ENCODE measurements at places on chromosomes 7 and 10.

DNA sequence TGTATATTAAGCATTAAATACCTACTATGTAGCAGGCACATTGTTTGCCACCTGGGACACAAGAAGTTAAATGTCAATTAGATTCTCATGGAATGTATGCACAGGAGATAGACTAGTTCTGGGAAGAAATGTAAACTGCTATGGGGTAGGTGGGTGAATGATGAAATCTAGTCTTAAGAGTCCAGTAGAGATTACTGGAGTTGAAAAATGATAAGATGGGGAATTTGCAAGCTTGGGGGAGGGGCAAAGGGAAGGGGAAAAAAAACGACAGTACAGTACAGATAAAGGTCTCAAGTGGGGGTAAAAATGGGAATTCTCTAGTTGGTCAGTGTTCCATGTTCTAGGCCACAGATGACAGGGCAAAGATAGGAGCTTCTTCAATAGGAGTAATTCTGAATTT, 94.4 kb downstream of the ATE1 start:
- DNase-seq = no peak

DNA sequence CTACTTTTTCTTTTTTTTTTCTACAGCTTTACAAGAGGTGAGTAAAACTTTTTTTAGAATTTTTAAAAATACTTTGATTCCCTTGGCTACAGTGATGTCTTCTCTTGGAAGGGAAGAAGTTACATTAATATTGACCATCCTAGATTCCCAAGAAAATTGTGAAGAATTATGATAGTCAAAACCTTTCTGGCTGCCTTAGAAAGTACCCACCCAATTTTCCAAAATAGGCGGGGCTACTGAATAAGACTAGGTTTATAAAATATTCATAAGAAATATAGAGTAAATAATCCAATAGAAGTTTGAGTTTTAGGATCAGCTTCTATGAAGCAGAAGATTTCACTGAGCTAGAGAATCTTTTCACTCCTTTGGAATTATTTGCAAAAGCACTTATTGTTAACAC, 3.0 kb downstream of the COL1A2 start:
- DNase-seq = no peak

DNA sequence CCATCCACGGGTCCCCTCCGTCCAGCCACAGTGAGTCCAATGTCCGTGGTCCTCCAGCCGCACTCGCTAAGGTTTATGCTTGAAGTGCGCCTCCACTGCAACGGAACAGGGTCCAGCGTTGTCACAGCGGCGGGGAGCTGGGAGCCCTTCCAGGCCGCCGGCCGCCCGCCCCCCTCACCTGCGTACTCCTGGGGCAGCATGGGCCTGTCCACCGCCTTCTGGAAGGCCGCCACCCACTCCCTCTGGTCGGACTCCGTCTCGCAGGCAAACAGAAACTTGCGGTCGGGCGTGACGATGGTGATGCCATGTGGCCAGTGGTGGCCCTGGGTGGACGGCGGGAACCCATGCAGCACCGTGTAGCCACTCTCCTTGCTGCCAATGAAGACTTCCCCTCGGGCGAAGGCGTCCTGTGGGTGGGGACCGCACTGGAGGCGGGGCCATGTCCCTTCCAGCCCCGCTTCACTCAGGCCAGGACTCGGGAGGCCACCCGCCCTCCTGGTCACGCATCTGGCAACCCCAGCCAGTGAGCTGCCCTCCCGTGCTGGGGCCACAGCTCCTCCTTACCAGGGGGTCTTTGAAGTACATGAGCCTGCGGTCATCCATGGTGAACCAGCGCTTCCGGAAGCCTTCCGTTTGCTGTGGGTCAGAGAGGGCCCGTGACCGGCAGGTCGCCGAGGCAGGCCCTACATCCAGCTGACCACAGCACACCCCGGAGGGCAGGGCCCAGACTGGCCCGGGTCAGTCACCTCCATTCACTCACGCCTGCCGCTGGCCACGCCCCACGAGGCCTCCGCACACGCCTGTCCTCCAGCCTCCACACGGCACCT, 22.7 kb downstream of the GET4 start:
- no peak for DNase-seq

GRCh38 chr10:59885430-59886134, 20.8 kb downstream of the CCDC6 start:
- DNase-seq = no peak

DNA sequence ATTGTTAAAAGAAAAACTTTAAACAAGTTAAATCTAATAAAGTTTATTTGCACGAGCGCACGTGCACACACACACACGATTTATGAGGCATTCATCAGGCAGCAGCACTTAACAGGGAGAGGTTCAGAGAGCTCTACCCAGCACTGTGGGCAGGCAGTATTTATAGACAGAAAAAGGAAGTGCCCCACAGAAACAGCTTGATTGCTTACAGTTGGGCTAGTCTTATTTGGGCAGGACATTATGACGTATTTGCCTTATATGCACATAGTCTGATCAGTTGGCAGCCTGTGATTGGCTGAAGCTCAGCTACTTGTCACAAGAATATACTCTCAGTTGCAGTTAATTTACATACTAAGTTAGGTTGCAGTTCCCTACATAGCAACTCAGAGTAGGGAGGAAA, 1.2 kb upstream of the SDHAF3 start:
- DNase-seq = no peak

- no peak for DNase-seq
These were observed 529.5 kb upstream of the FZD8 start for GRCh38 chr10:36171556-36171952.

DNA sequence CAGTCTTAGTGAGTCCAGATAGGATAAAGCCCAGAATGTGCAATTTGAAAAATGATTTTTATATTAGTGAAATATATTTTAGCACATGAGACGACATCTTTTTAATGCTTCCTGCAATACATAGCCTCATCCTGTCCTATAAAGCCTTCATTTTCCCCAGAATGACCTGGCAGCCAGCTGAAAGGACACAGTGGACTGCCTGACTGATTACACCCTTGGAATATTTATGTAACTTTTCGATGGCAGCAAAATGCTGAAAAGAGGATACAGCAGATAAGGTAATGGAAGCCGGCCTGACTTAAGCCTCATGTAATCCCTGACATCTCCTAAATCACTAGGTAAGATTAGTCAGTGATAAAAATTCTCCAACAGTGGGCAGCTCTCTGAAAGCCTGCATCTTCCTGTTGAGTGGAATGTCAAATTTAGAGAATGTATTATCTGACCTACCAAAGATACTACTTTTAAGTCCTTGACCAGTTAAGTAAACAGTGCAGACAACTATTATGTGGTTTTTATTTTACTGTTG, 210.7 kb upstream of the STEAP1 start:
- no peak for DNase-seq

- no peak for DNase-seq
These were observed 160.4 kb upstream of the RHEB start for GRCh38 chr7:151679881-151680612.

DNA sequence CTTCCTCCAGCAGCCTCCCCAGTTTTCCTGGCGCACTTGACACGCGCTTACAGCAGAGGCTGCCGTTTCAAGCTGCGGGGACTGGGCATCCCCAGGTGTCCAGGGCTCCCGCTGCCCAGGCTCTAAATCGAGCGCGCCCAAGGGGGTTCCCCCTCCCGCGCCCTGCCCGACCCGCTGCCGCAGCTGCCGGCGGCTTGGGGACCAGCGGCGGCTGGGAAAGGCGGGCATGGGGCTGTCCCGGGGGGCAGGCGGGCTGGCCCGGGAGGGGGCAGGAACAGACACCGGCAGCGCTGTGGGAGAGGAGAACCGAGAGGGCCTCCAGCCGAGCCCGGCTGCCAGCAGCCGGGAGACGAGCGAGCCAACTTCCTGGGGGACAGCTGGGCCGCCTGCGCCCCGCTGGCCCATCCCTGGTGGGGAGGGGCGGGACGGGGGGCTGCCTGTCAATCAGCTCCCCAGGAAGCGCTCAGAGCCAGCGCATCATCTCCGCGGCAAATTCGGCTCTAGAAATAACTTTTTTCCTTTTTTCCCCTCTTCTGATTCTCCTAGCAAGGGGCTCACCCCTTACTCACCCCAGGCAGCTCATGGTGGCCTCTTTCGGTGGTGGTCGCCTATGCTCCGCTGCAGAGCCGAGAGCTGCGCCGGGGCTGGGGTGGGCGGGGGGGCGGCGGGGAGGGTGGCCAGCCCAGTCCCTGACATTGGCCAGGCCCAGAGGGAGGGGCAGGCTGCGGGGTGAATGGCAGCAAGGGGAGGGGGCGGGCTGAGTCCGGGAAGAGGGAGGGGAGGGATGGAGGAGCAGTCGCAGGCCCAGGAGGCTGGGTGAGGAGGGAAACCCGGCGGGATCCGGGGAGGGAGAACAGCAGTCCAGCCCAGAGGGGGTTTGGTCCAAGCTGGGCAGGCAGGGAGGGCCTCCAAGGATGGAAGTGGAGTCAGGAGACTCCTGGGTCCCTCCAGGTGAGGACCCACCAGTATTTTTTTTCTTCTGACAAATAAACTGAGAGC, 14.7 kb downstream of the GRID2IP start:
- no peak for DNase-seq

- no peak for DNase-seq
These were observed 35.4 kb downstream of the PRR15 start for GRCh38 chr7:29599026-29599425.

DNA sequence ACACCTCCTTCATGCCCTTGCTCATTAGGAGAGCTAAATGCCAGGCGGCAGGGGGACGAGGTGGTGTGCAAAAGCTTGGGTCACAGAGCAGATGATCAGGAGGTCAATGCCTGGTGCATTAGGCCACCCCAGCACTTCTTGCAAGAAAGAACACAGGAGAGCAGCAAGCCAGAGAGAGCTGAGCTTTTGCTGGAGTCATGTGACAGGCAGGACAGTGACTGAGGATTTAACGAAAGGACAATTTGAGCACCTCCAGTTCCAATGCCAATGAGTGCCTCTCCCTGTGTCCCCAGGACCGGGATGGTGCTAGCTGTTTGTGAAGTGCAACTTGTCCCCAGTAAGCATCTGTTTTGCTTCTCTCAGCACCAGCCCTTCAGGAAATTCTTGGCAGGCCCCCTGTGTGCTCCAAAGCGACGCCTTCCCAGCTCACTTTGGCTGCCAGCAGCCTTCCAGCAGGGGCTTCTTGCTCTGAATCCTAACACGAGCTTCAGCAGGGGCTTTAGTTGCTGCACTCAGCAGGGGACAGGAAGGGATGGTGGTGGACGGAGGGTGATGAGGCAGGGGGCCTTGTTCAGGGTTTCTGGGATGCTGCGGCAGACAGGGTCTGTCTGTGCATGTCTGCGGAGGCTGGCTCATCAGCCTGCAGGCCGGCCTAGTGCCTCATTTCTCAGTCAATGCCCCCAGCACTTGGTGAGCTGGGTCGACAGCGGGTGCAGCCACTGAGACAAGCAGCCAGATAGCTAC, 368.1 kb downstream of the RPS24 start:
- DNase-seq = no peak

Measured in stimulated activated CD8-positive, alpha-beta memory T cell treated with anti-CD3 and anti-CD28 coated beads, Interleukin-12 subunit alpha, Interleukin-12 subunit beta, amount 100 ng/mL, for 4 hours (primary cell).